ENCODE measurements at places on chromosomes 6 and 20.

DNA sequence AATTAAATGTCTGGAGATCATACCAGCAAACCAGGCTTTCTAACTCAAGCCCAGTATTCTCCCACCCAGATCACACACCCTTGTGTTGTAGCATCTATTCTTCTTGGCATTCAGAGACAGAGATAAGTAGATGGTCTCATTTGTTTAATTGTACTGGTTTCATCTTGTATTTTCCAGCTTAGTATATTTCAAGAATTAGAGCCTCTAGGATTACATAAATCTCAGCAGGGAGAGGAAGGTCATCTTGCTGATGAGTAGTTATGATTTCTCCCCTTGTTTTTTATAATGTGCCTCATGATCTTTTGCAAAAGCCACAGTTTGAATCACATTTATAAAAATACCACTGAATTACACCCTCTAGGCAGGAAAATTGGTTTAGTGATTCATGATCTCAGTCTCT lies 106.6 kb upstream of the NRSN1 start:
- no peak for DNase-seq

DNA sequence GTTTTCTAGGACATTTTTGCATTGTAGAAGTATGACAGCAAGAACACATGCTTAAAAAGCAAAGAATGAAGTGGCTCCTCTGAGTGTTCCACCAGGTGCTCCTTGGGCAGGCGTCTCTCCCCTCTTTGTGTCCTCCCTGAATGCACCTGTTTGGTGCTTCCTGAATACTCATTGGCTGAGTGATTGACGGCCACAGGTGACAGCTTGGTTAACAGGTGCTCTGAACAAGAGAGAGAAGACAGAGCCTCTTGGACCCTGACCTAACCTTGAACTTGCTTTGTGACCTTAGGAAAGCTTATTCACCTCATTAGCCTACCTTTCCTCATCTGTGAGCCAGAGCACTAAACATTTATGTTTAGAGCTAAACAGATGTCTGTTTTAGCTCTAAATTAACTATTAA lies 93.7 kb downstream of the TULP4 start:
- DNase-seq: no peak

- no peak for DNase-seq
Observed at GRCh38 chr6:98657764-98658163, 176.6 kb upstream of the POU3F2 start.

- DNase-seq: no peak
Observed at GRCh38 chr6:112281821-112282615, 27.7 kb upstream of the LAMA4 start.

DNA sequence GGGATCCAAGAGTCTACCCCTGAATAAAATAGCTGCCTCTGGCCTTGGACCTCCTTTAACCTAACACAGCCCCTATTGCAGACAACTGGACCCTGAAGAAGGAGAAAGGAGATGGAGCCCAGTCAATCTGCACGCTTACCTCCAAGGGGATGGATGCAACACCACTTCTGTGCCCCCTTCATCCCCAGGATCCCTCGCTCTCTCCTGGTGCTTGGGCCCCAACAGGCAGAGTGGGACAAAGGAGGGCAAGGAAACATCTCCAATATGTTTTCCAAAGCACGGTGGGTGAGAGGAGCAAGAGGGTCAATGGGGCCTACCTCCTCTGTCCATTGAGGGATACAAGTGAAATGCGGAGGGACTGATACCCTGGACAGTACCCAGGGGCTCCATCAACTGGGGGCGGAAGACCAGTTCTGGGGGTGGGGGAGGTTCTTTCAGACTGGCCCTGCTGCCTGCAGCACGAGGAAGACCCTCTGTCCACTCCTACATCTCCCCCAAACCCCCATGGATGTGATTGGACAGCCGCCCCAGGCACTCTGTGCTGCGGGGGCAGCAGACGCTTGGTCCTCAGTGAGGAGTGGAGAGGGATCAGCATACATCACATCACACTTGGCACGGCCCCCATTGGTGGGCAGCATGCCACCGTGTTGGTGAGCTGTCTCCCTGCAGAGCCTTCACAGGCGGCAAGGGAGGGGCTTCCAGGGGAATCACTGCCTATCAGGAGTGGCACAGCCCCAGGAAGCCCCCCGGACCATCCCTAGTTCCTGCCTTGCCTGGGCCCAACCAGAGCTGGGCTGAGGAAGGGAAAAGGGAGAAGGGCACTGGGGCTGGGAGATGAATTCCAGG lies 70.6 kb downstream of the MRPL14 start:
- no peak for DNase-seq

All from activated CD4-positive, CD25-positive, alpha-beta regulatory T cell treated with anti-CD3 and anti-CD28 coated beads, Interleukin-2, amount 50 U/mL, for 72 hours (primary cell).